EL (cell line): ENCODE measurements at places on chromosomes 13 and 19.

DNA sequence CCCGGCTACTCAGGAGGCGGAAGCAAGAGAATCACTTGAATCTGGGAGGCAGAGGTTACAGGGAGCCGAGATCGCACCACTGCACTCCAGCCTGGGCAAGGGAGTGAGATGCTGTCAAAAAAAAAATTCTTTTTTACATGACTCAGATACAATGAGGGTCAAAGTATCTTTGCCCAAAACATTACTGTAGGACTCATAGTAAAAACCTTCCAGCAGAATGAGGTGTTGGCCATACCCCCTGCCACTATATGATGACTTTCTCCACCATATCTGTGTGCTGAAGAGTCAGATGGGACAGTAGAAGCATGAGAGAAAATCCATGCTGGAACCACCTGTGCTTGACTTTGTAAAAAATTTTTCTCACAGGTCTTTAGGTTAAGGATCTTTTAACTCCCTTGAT lies 86.7 kb downstream of the COL4A2 start:
- peak; percentile 51 for DNase-seq

GRCh38 chr13:39599842-39600241 lies 3.2 kb downstream of the LHFPL6 start:
- peak; percentile 25 for DNase-seq

DNA sequence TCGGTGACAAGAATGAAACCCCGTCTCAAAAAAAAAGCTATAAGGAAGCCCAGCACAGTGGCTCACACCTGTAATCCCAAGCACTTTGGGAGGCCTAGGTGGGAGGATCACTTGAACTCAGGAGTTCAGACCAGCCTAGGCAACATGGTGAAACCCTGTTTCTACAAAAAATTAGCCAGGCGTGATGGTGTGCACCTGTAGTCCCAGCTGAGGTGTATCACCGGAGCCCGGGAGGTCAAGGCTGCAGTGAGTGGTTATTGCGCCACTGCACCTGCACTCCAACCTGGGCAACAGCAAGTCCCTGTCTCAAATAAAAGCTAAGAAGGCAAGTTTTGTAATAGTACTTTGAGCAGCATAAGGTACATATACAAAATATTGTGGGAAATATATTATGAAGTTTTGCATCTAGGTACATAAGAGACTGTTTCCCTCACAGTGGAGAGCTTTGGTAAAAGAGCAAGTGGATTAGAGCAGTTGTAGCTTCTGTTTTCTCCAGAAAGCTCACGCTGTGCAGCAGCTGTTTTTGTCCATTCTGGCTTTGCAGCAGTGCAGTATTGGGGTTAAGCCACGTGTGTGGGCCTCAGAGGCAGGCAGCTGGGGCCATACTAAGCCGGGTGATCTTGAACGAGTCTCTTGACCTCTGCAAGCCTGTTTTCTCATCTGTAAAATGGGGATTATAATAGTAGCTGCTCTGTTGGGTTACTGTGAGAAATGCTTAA lies 35.4 kb downstream of the ARHGAP35 start:
- no peak for DNase-seq

DNA sequence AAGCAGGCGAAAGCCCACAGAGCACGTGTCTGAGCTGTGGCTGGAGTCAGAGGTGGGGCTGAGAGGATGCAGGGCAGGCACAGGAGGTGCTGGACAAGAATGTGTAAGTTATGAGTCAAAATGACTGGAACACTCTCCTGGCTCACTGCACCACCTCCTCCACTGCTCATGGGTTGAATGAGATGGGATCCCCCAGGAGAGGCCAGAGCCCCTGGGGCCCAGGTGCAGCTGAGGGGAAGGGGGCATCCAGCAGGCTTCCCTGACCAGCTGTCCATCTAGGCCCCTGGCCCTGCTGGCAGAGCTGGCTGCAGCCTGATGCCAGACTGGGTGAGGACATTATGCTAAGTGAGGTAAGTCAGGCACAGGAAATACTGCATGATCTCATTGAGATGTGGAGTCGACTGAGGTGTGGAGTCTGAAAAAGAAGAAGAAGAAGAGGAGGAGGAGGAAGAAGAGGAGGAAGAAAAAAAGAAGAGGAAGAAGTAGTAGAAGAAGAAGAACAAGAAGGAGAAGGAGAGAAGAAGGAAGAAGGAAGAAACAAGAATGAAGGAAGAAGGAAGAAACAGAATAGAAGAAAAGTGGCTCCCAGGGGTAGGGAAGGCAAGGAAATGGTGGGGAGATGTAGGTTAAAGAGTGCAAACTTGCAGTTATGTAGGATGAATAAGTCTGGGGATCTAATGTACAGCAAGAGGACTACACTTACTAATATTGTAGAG lies 747.4 kb downstream of the UQCRFS1 start:
- peak; percentile 35 for DNase-seq

DNA sequence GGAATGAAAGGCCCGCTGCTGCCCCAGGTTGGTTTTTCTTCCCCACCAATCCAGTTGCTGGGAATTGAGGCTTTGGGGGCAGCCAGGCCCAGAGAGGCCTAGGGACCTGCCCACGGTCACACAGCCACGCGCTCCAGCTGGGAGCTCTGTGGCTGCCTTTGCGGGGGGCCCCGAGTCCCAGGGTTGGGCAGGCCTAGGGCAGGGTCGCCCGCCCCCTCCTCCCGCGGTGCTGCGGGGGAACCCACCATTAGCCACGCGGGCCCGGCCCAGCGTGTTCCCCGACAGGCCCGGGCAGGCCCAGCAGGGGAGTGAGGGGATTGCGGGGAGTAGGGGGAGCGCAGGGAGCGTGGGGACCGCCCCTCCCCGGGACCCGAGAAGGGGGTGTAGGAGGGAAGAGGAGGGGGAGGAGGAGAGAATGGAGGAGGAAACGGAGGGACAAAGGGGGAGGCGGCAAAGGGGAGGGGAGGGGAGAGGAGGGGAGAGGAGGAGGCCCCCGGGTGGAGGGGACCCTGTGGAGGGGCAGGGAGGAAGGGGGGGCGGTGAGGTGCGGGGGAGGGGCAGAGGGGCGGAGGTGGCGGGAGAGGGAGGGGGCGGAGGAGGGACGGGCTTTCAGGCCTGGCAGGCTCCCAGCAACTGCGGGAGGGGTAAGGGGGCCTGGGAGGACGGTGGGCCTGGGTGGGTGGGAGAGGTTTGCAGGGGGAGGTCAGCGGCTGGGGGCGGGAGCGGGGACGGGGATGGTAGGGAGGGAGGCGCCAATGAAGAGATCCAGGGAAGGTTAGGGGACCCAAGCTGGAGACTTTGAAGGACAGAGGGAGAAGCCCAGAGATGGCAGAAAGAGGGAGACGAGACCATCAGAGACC lies 12.9 kb upstream of the TLE2 start:
- no peak for DNase-seq

DNA sequence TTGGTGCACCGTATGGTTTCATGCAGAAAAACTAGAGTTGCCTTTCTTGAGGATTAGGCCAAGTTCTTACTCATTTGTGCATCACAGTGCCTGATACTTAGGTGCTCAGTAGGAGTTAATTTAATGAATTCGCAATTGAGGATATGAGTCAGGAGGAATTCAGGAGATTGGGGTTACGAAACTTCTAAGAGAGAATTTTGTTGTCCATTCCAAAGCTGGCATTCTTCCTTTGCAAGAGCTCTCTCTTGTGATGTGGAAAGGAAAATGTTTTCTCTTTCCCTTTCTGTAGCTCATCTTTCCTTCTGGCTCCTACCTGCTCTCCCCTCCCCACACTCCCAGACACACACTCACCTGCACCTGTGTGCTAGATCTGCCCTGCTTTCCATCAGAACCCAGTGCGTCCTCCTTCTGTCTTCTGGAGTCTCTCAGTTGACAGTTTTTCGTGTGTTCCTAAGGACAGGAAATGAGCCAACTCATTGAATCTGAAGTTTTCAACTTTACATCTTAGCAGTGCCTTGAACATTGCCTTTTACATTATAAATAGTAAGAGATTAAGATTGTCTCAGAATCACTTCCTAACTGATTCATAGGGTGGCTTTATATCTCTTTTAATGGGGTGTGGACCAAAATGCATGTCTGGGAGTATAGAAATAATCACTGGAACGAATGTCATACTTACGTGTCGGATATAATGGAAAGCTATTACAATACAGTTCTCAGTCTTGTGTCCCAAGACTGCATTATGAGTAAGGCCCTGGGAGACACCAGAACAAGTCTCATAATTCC lies 19.7 kb upstream of the ERCC5 start:
- DNase-seq: peak; percentile 88

DNA sequence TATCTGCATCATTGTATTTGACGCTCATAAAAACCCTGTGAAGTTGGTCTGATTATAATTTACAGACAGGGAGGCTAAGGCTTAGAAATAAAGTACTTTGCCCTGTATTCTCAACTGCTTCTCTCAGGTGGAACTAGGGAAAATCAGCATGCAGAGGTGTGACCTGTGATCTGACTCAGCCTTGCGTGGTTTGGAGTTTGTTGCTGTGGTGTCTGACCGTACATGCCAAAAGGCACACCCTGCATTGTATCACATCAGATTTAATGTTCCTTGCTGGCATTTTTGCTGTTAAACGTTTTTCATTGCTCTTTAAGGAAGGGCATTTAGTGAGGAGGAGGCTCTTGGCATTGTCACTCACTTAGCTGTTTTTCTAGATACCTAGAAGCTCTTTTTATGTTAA lies 58.8 kb upstream of the C1QTNF9B start:
- DNase-seq: peak; percentile 46

GRCh38 chr13:20150561-20150960 lies 10.3 kb downstream of the GJA3 start:
- no peak for DNase-seq
